ENCODE measurements at places on chromosomes 12 and 14. TPM values are rescaled to one million over a fixed set of nuclear protein-coding genes. Genes with fewer than 3 reads are reported as not detected.

The KRT6C gene
- not detected for total RNA-seq

The RTL1 gene
- not detected for total RNA-seq

The KRT6B gene
- total RNA-seq, result not detected

The WNT1 gene
- total RNA-seq, result not detected

The BEST3 gene
- 0.11 TPM for total RNA-seq

The KRT75 gene
- not detected for total RNA-seq

- no peak overlapping the region for H3K27ac ChIP-seq
- no peaks in the 10 kb centered on the region for H3K27me3 ChIP-seq
- H3K4me1 ChIP-seq, result peaks cover 9% of the 10 kb centered on the region
- H3K36me3 ChIP-seq, result peaks cover 33% of the 10 kb centered on the region
These were observed 2.3 kb downstream of the MMP14 start for GRCh38 chr14:22838631-22839041.

DNA sequence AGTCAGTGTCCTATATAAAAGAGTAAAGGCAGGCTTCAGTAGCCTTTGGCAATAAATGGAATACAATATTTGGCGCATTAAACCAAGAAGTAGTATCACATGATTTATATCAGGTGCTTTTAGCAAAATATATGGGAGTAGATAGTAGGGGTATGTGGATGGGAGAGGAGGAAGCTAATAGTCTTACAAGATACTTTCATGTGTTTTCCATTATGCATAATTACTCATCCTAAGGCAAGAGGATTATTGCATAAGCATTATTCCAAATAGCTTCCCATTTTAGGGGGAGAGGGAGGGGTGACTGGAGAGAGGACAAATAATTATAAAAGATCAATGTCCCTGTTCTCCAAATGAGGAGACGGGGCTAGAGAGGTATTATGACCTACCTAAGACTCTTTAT is 104.3 kb downstream of the DUSP6 start:
- no peak overlapping the region for H3K4me3 ChIP-seq
- no peak overlapping the region for H3K27ac ChIP-seq
- H3K27me3 ChIP-seq, result no peaks in the 10 kb centered on the region
- no peak for DNase-seq

- no peak overlapping the region for H3K4me3 ChIP-seq
- H3K27ac ChIP-seq, result no peak overlapping the region
- H3K4me1 ChIP-seq, result no peaks in the 10 kb centered on the region
- no peaks in the 10 kb centered on the region for H3K27me3 ChIP-seq
- H3K36me3 ChIP-seq, result no peaks in the 10 kb centered on the region
These were observed 3.6 kb upstream of the ELK3 start for GRCh38 chr12:96190413-96191108.

GRCh38 chr12:91913124-91913523 is 232.5 kb downstream of the BTG1 start:
- peaks cover 3% of the 10 kb centered on the region for H3K4me1 ChIP-seq
- H3K27ac ChIP-seq, result no peak overlapping the region
- H3K36me3 ChIP-seq, result 0 out of 3 replicates have a peak, but pooled peaks cover 2% of the 10 kb centered on the region
- no peak for DNase-seq
- no peaks in the 10 kb centered on the region for H3K27me3 ChIP-seq

DNA sequence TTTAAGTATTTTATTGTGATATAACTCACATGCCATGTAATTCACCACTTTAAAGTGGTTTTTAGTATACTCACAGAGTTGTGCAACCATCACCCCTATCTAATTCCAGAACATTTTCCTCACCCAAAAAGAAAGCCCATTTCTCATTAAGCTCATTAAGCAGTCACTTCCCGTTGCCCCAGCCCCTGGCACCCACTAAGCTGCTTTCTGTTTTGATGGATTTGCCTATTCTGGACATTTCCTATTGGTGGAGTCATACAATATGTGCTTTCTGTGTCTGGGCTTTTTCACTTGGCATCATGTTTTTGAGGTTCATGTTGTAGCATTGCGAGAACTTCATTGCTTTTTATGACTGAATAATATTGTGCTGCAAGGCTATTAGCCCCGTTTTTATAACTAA is 66.0 kb downstream of the ARL6IP4 start:
- no peaks in the 10 kb centered on the region for H3K27me3 ChIP-seq
- no peak overlapping the region for H3K4me3 ChIP-seq
- H3K4me1 ChIP-seq, result no peaks in the 10 kb centered on the region
- no peak overlapping the region for H3K27ac ChIP-seq

DNA sequence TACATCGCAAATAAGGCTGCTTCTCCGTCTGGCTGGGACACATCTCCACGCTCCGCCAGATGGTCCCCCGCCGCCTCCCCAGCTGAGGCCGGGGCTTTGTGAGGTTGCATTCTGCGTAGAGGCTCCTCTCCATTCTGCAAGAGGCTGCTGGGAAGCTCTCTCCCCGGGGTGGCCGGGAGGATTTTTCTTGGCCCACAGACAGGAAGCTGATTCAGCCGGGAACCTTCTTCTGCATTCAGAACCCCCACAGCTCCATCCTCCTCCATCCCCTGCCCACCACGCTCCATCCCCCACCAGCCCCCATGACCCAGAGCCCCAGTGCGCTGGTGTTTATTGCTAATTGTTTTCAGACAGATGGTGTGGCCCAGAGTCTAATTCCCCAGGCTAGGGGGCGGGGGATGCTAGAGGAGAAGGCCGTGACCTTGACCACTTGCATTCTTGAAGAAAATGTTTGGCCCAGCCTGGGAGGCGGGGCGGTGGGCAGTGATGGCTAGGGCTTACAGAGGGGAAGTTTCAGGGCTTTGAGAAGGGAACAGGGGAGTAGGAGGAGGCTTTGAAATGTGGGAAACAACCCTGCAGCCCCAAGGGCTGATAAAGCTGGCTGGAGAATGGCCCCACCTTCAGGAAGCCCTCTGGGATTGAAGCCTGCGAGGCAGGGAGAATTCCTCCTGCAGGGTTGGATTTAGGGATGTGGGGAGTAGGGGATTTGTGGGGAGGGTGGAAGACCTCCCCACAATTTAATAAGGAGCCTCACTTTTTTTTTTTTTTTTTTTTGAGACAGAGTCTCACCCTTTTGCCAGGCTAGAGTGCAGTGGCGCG is 88.5 kb upstream of the NCOR2 start:
- no peaks in the 10 kb centered on the region for H3K27me3 ChIP-seq
- H3K27ac ChIP-seq, result no peak overlapping the region
- H3K36me3 ChIP-seq, result no peaks in the 10 kb centered on the region
- peak overlapping the region; percentile 9 for H3K4me3 ChIP-seq
- 0 out of 2 replicates have a peak, but pooled peaks cover 2% of the 10 kb centered on the region for H3K4me1 ChIP-seq
- DNase-seq, result peak; percentile 89

DNA sequence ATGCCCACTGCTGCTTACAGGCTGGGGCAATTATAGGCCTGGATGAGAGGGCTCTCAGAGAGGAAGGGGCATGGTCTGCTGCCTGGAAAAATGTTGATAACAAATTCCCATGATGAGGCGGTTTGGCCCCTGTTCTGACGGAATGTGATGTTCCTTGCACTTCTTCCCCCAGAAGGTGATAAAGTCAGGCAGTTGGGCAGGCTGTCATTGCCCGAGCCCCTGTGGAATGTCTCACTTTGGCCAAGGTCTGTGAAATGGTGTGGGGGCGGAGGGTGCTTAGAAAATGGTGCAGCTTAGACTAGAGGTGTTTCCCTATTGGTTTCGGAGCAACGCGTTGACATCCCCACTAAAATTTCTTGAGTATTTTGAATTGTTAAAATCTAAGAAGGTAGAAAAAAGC is 1360.0 kb downstream of the AACS start:
- H3K27me3 ChIP-seq, result no peaks in the 10 kb centered on the region
- H3K4me1 ChIP-seq, result no peaks in the 10 kb centered on the region
- DNase-seq, result no peak

DNA sequence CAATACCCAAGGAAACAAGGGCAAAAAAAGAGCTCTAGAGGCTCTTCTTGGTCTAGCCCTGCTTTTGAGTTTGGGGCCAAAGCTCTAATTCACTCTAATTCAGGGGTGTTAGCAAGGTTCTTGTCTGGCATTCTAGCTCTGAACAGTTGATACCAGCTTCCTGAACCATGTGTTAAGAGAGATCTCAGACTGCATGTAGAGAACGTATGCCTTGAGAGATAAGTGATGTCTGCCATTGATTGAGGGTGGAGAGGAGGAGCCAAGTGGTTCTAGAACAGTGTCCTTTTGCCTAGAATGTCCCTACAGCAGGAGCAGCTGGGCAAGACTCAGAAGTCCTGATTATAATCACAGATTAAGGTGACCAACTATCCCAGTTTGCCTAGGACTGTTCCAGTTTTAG is 18.2 kb upstream of the POC1B start:
- no peak for DNase-seq
- H3K27me3 ChIP-seq, result no peaks in the 10 kb centered on the region
- H3K36me3 ChIP-seq, result no peaks in the 10 kb centered on the region
- no peaks in the 10 kb centered on the region for H3K4me1 ChIP-seq
- no peak overlapping the region for H3K4me3 ChIP-seq
